Hepatocyte (in vitro differentiated cells): ENCODE measurements at places on chromosomes 1 and 21. TPM values are rescaled to one million over a fixed set of nuclear protein-coding genes. Genes with fewer than 3 reads are reported as not detected.

Gene MTARC2
- 23.7 and 27.8 TPM in 2 replicates for polyA plus RNA-seq

Gene UBE2U
- 0.21 TPM in 1 of 2 replicates, not detected in the other for polyA plus RNA-seq

Gene KCNQ4
- polyA plus RNA-seq: not detected in 2 replicates

Gene VSIG8
- polyA plus RNA-seq: 0.13 and 0.38 TPM in 2 replicates

Gene MATN1
- polyA plus RNA-seq: 3.4 and 3.7 TPM in 2 replicates

Gene CAPN2
- 161 and 162 TPM in 2 replicates for polyA plus RNA-seq

Gene CCDC24
- 23.7 and 27.7 TPM in 2 replicates for polyA plus RNA-seq

Gene LIN28A
- 0.13 and 0.23 TPM in 2 replicates for polyA plus RNA-seq

Gene RHD
- 0.12 and 0.19 TPM in 2 replicates for polyA plus RNA-seq

Gene ATP6V1G3
- not detected in 2 replicates for polyA plus RNA-seq

Gene TBX19
- 1.1 and 1.9 TPM in 2 replicates for polyA plus RNA-seq

Gene CRTC2
- polyA plus RNA-seq: 27.1 and 28.0 TPM in 2 replicates

Gene GRHL3
- polyA plus RNA-seq: 6.9 and 7.9 TPM in 2 replicates

Gene CADM3
- polyA plus RNA-seq: 0.69 and 0.77 TPM in 2 replicates

Gene HYI
- polyA plus RNA-seq: 30.7 and 31.4 TPM in 2 replicates

Gene HSPA6
- 0.41 and 13.2 TPM in 2 replicates for polyA plus RNA-seq

Gene IGSF3
- polyA plus RNA-seq: 8.8 and 9.3 TPM in 2 replicates

Gene ABL2
- 8.6 and 13.0 TPM in 2 replicates for polyA plus RNA-seq

Gene TNFRSF1B
- 3.0 and 4.3 TPM in 2 replicates for polyA plus RNA-seq

Gene HAX1
- polyA plus RNA-seq: 95.1 and 104 TPM in 2 replicates
